ENCODE measurements at places on chromosomes 5 and 9.

DNA sequence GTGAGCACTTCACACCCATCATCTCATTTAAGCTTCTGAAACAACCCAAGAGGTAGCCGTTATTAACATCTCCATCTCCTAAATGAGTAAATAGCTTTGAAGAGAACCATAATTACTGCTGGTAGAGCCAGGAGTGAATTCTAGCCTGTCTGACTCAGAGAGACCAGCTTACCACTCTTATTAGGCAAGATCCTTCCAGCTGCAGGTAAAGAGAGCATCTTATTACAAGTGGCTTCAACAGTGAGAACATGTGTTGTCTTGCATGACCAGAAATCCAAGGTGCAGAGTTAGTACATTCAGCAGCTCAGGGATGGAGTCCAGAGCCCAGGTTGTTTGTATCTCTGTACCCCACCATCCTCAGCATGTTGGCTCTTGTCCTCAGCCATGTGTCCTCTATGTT, 10.9 kb upstream of the AFAP1L1 start:
- DNase-seq, result no peak

DNA sequence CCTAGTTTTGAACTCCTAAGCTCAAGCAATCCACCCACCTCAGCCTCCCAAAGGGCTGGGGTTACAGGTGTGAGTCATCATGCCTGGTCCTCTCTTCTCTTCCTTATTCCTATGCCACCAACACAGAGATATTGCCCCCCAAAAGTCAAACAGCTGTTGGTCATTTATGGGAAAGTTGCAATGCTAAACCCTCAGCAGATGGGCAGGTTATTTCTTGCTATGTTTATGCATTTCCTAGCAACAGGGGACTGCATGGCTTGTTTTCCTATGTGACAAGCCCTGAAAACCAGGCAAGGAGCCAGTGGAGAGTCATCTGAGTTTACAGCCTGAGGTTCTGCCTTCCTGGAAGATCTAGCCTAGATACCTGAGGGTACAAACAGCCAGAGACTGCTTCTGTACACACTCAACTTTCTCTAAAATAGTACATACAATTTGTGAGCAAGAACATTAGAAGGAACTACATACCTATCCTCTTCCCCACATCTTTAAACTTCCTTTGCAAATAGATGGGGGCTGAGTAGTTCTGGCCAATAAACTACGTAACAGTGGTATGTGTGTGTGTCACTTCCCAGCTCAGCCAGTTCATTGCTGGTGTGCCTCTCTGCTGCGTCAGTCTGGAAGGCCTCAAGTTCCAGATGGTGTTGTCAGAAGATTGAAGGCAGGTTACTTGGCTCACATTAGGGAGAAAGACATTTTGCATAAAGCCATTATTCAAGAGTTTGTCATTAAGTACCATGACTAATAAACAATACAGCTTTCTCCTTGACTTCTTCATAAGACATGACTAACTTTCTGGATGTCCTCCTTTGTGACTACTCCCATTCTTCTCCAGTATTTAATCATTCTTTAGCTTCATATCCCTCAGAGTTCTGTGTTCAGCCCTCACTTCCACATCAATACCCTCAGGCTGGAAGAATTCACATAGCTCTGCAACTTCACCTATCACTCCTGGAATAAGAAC, 65.3 kb downstream of the CSNK1A1 start:
- no peak for DNase-seq

- no peak for DNase-seq
These were observed 86.9 kb downstream of the NUDT12 start for GRCh38 chr5:103475629-103476240.

GRCh38 chr5:32332966-32333365, 20.2 kb upstream of the MTMR12 start:
- DNase-seq, result no peak

GRCh38 chr9:8802242-8802641, 1002.7 kb upstream of the DMAC1 start:
- DNase-seq, result no peak

- no peak for DNase-seq
These were observed 14.3 kb downstream of the KDM3B start for GRCh38 chr5:138366632-138367382.

- DNase-seq, result no peak
These were observed 29.4 kb upstream of the PURA start for GRCh38 chr5:140084541-140084940.

DNA sequence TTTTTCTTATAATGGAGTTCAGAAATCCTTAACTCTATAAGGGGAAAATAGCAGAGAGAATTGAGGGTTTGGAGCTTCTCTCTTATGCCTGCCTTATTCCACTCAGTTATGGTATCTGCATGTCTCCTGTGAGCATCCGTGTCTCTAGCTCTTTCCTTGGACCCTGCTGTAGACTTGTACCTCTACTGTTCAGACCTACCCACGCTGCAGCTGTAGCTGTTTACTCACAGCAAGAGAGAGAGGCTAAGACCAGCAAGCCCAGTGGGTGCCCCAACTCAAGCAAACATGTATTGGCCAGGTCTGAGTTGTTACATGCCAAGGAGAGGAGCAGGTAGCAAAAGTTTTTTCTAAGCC, 7.1 kb upstream of the PCSK1 start:
- DNase-seq, result no peak

GRCh38 chr5:119453040-119453373, 710 bp downstream of the HSD17B4 start:
- DNase-seq, result no peak

- DNase-seq, result no peak
These were observed 67.9 kb downstream of the PSMB7 start for GRCh38 chr9:124347206-124347967.

GRCh38 chr5:51968756-51969155, 585.5 kb downstream of the ISL1 start:
- DNase-seq, result no peak

GRCh38 chr5:169344629-169345028, 43.7 kb upstream of the SLIT3 start:
- DNase-seq, result no peak

GRCh38 chr5:174155706-174156105, 110.2 kb downstream of the NSG2 start:
- no peak for DNase-seq

DNA sequence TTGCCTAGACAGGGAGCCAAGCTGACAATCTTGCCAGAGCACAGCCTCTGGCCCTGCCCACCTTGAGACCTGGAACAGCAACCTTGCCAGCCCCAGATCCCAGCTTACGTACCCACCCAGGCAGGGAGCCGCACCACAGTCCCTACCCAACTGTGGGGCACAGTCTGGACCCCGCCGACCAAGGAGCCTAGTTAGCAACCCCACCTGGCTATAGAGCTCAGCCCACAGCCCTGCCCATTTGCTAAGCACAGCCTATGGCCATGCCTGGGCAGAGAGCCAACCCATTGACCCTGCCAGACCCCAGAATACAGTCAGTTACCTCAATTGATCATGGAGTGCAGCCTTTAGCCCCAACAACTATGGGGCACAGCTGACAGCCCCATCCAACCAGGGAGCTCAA, 97.9 kb upstream of the SH3GL2 start:
- no peak for DNase-seq

DNA sequence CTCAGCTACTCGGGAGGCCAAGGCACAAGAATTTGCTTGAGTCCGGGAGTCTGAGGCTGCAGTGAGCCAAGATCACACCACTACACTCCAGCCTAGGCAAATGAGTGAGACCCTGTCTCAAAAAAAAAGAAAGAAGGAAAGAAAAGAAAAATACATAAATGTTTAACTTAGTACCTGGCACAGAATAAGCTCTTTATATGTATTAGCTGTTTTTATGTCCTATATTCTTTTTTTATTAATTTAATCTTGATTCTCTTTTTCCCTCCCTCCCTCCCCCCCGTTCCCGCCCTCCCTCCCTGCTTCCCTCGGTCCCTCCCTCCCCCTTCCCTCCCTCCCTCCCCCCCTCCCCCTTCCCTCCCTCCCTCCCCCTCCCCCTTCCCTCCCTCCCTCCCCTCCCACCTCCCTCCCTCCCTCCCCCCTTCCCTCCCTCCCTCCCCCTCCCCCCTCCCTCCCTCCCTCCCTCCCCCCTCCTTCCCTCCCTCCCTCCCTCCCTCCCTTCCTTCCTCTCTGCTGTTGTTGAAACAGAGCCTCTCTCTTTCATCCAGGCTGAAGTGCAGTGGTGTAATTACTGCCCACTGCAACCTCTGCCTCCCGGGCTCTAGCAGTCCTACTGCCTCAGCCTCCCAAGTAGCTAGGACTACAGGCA, 135.8 kb upstream of the GRHPR start:
- DNase-seq, result no peak

- DNase-seq, result no peak
These were observed 124.3 kb upstream of the CXCL14 start for GRCh38 chr5:135703016-135703550.

DNA sequence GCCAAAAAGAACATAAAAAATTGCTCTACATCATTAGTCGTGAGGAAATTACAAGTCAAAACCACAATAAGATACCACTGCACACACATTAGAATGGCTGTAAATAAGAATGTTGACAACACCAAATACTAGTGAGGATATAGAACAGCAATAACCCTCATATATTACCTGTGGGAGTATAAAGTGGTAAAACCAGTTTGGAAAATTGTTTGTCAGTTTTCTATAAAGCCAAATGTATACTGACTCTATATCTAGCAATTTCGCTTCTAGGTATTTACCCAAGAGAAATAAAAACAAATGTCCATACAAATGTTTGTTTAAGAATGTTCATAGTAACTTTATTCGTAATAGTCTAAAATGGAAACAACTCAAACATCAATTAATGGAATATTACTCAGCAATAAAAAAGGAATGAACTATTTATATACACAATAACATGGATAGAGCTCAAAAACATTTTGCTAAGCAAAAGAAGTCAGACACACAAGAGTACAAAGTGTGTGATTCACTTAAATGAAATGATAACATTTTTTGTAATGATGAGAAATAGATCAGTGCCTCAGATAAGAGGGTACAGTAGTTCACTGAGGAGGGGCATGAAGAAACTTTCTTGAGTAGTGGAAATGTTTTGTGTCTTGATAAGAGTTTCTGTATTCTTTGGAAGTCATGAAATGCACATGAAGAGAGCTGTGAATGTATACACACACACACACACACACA, 219.6 kb upstream of the ZNF462 start:
- DNase-seq, result no peak

GRCh38 chr9:99867536-99867935, 38.9 kb upstream of the STX17 start:
- no peak for DNase-seq

GRCh38 chr5:14508046-14508445, 73.5 kb upstream of the OTULINL start:
- no peak for DNase-seq

GRCh38 chr5:96601200-96601599, 61.0 kb upstream of the CAST start:
- no peak for DNase-seq

DNA sequence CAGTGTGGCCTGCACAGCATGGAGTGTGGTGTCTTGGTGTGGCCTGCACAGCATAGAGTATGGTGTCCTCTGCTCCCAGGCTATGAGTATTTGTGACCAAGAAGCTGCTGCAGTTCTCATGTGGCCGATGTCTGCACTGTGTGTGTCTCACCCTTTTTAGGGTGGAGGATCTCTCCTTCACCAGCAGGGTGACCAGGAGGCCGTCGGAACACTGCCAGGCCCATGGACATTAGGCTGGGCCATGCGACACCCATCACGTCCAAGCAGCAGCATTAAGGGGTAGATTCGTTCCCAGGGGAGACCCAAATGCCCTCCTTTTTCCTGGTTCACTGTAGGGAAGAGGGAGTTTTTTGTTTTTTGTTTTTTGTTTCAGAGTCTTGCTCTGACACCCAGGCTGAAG, 115.3 kb upstream of the SPIN1 start:
- no peak for DNase-seq

DNA sequence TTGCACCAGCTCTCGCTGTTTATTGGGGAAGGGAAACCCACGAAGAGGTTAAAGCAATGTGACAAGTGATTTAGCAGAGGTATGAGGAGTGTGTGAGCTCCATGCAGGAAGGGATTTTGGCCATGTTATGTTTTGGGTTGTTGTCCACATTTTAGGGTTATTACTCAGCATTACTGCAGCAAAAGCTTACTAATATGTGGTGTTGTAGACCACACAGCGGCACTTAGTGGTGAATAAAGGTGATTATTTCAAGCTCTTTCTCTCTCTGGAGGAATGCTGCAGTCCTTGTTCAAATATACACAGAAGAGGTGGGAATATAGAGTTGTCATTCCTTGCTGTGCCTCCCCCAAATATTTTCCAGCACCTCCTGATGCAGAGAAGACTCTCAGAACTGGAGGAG, 29.7 kb upstream of the AKNA start:
- no peak for DNase-seq

- no peak for DNase-seq
These were observed 871 bp downstream of the TRIO start for GRCh38 chr5:14143841-14144585.

- DNase-seq, result no peak
These were observed 47.3 kb downstream of the PRLR start for GRCh38 chr5:35182910-35183535.

GRCh38 chr9:15306068-15306756, 804 bp downstream of the TTC39B start:
- no peak for DNase-seq

DNA sequence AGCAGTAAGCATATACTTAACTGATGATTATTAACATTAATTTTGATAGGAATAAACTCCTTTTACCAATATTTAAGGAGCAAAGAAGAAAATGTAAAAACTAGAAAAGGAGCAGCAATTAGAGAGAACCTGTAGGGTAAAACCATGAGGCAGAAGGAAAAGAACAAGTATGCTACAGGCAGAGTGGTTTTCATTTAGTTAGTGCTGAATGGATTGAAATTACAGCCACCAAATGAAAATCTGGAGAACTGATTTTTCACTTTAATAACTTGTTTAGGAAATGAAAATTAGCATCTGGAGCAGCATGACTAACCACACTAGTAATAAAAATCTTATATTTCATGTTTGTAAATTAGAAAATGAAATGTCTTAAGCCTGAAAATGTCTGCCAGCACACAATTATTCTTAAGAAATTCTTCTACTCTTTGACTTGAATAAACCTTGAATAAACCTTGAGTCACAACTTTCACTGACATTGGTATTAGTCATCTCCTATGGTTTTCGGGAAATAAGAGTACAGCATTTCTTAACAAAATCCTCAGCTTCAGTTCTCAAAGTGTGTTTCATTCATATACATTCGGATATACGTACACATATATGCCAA, 1504.9 kb upstream of the C9orf72 start:
- no peak for DNase-seq

- DNase-seq, result no peak
These were observed 2.0 kb upstream of the MZB1 start for GRCh38 chr5:139391570-139392323.

GRCh38 chr5:126351153-126351552, 72.1 kb upstream of the GRAMD2B start:
- no peak for DNase-seq

- DNase-seq, result no peak
These were observed 3.2 kb upstream of the SLIT3 start for GRCh38 chr5:169304175-169304574.

GRCh38 chr5:36240779-36241630, 720 bp downstream of the NADK2 start:
- DNase-seq, result peak; percentile 5

GRCh38 chr5:124494540-124495116, 251.8 kb downstream of the ZNF608 start:
- DNase-seq, result no peak

- no peak for DNase-seq
These were observed 50.0 kb upstream of the RAI14 start for GRCh38 chr5:34606101-34606500.
